ENCODE measurements at places on chromosomes 16 and 17.
A peak's percentile ranks its signal among the peaks of the same experiment; 100 is the strongest.

DNA sequence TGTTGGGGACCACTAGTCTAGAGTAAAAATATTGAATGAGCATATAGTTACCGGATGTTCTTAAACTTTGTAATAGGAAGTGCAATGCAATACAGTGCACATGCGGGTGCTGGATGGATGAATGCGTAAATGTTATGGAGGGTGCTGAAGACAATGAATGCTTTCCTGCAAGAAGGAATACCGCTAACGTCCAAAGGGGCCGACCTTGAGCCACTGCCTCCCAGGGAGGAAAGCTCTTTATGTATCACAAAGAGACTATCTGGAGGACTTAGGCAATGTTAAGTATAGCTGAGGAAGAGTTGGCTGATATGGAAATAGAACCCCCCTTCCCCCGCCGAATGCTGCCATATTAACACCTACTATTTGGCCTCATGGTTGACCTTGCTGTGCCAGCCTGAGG is 27.5 kb upstream of the SHCBP1 start:
- no peak for DNase-seq

GRCh38 chr17:39549747-39550573 is 57.8 kb downstream of the NEUROD2 start:
- DNase-seq: no peak

- no peak for DNase-seq
Observed at GRCh38 chr16:89785523-89786155, 30.8 kb downstream of the FANCA start.

- peak; percentile 86 for DNase-seq
Observed at GRCh38 chr17:59440757-59441463, 109.5 kb downstream of the YPEL2 start.

- peak; percentile 81 for DNase-seq
Observed at GRCh38 chr17:68200689-68201417, 47.0 kb upstream of the AMZ2 start.

DNA sequence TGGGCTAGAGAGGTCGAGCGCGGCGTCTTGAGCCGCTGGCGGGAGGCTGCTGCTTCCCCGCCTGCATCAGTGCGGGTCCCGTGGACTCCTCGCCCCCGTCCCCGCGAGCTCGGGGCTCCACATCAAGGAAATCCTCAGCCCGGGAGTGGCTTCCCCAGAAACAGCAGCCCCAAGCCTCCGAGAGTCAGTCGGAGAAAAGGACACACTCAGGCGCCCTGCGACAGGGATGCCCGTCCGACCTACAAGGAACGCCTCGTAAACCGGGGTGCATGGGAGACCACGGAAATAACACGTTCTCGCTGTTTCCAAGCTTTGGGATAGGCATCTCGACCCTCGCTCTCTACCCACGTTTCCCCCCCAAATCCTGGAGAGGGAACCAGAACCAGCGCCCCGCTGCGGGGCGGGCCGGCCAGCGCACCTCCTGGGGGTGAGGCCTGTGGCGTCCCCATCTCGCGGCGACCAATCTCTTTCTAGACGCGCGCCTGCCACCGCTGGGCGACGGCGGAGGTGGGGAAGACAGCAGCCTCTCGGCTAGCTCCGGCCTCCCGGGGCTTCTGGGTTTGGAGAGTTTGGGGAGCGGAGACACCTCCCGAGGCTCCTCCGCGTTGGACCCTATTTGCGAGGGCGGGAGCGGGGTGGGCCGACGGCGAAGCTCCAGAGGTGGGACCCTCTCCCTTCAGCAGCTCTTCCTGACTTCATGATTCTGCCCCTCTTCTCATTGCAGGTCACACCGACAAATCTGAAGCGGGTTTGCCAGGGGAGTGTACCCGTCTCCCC is 759 bp upstream of the TP53I13 start:
- DNase-seq: peak; percentile 73

GRCh38 chr17:200586-200985 is 19.1 kb upstream of the DOC2B start:
- DNase-seq: no peak

- DNase-seq: no peak
Observed at GRCh38 chr17:10683853-10684252, 13.5 kb downstream of the SCO1 start.

GRCh38 chr16:1333149-1333812 is at the start of gene BAIAP3:
Gene BAIAP3, plus strand, starts transcription at chr16:1333645. Its CDS starts 4,905 bp downstream, at chr16:1338550.
- no peak for DNase-seq

- no peak for DNase-seq
Observed at GRCh38 chr17:49190932-49191331, 19.4 kb downstream of the GNGT2 start.

GRCh38 chr16:48272837-48273421 is 25.6 kb upstream of the ABCC11 start:
- no peak for DNase-seq

DNA sequence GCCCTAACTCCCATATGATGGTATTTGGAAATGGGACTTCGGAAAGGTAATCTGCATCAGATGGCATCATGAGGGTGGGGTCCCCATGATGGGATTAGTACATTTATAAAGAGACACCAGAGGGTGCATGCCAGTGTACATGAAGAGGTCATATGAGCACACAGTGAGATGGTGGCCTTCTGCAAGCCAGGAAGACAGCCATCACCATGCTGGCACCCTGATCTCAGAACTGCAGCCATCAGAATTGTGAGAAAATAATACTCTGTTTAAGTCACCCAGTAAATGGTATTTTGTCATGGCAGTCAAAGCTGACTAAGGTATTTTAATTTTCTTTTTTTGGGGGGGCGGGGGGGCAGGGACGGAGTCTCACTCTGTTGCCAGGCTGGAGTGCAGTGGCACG is 47.1 kb upstream of the ABCA10 start:
- DNase-seq: no peak

- no peak for DNase-seq
Observed at GRCh38 chr16:22360963-22361659, 13.3 kb downstream of the CDR2 start.

- no peak for DNase-seq
Observed at GRCh38 chr17:79095345-79096055, 20.9 kb downstream of the ENGASE start.

GRCh38 chr17:39935909-39936308 is 8.4 kb downstream of the LRRC3C start:
- no peak for DNase-seq

DNA sequence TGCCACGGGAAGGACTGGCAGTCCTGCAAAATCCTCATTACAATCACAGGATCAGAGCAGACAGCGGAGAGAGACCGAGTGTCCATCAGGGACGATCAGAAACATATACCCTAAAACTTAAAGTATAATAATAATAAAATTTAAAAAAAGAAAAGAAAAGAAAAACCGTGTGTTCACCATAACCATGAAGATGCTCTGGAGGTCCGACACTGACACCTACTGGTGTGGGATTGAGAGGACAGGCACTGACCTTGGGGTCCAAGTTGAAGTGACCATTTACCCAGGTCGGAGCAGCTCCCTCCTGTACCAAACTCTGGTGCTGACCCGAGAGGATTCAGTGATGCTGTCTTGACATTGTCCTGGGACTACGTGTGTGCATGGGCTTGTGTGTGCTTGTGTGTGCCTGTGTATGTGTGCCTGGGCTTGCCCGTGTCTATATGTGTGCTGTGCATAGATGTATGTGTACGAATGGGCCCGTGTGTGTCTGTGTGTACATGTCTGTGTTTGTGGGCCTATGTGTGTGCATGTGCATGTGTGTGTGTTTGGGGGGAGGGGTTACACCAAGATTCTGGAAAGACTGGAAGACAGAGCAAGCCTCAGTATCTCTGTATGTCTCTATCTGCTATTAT is 10.0 kb upstream of the CD300LD start:
- no peak for DNase-seq

GRCh38 chr17:63407741-63408330 is 38.3 kb downstream of the CYB561 start:
- DNase-seq: no peak

DNA sequence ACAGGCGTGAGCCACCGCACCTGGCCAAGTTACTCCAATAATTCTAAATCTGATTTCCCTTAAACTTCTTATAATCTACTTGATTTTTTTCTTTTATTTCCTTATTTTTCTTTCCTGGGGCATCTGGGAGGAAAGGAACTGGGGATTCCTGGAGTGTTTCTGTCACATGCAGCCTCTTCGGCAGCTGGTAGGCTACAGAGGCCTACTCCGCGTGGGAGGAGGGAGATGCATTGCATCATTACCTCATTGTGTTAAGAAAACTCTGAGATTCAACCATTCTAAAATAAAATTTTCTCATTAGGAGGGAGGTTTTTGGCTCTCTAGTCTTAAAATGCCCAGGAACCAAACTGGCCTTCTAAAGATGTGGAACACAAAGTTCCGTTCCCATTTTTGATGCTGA is 64.0 kb downstream of the SOX9 start:
- no peak for DNase-seq
